Stimulated activated CD8-positive, alpha-beta memory T cell treated with anti-CD3 and anti-CD28 coated beads, Interleukin-4, amount 100 ng/mL, for 4 hours (primary cell): ENCODE measurements at places on chromosomes 2 and 18.

DNA sequence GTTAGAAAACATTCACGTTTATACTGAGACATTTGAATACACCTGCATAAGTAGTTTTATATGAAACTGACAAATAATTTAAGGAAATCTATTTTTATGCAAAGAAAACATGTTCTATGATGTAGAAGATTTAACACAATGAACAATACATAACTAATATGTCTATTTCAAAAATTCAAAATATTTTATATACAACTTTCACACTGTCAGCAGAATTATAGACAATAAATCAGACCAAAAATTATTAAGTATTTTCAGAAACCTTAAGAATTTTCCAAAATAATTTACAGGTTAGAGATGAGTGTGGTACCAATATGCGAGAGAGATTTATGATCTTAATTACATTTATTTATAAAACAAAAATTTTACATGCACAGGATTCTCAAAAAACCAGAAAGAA is 1561.0 kb upstream of the ZEB2 start:
- no peak for DNase-seq

- no peak for DNase-seq
These were observed 36.5 kb upstream of the DSG1 start for GRCh38 chr18:31281437-31281836.

- peak; percentile 36 for DNase-seq
These were observed 2.1 kb upstream of the B3GNT7 start for GRCh38 chr2:231393149-231394131.

DNA sequence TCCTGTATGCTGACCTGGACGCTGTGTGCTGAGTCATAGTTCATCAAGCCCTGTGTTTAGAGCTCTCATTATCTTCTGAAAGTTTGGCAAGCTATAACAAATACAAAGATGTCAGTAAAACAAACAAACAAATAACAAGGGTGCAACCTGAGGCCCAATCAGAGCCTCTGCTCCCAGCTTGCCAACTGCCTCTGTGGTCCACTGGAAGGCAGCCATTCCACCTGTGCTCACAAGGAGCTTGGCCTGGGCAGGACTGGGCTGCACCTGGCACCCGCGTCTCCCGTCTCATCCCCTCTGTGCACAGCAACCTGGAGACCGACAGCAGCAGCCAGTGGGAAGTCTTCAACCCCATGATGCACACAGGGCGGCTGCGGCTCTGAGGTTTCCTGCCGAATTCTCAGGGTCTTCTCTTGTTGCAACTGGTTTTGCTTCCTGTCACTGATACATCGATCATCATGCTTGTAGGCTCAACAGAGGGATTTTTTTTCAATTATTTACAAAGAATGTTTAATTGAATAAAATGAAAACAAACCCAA is 97.8 kb downstream of the TMEM18 start:
- no peak for DNase-seq

- DNase-seq, result no peak
These were observed 1806.4 kb upstream of the CELF4 start for GRCh38 chr18:39371996-39372395.

DNA sequence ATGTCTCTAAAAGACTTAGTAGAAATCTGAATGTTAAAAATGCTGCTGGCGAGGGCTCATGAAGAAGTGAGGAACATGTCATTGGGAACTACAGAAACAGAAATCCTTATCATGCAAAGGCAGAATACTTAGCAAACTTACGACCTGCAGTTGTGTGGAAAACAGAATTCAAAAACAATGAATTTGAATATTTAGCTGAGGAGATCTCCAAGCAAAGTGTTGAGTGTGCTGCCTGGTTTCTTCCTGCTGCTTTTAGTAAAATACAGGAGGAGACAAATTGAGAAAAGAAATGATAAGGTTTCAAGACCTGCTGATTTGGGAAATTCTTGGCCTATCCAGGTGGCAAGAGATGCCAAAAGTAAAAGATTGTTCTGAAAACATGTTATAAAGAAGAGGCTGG is 38.5 kb downstream of the METTL4 start:
- DNase-seq, result no peak

GRCh38 chr2:112692495-112692911 is 28.3 kb upstream of the NT5DC4 start:
- peak; percentile 26 for DNase-seq

GRCh38 chr2:127039387-127040031 is 67.4 kb downstream of the BIN1 start:
- DNase-seq, result no peak

DNA sequence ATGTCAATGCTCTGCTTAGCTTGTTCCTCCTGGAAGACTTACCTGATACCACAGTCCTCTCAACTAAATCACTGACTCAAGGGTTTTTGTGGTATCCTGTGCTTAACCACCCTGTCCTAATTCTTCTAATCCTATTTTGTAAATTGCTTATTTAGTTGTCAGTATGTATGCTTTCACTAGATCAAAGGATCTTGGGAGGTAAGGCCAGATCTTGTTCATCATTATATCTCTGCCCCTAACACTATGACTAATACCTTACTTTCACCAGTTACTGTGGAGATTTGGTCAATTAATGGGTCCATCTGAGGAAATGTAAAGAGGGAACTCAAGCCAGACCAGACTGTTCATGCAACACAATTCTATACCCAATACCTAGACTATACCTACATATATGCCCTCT is 203.2 kb downstream of the GULP1 start:
- no peak for DNase-seq
